Glutamatergic neuron (in vitro differentiated cells): ENCODE measurements at places on chromosomes 13 and 19. TPM values are rescaled to one million over a fixed set of nuclear protein-coding genes. Genes with fewer than 3 reads are reported as not detected.

DNA sequence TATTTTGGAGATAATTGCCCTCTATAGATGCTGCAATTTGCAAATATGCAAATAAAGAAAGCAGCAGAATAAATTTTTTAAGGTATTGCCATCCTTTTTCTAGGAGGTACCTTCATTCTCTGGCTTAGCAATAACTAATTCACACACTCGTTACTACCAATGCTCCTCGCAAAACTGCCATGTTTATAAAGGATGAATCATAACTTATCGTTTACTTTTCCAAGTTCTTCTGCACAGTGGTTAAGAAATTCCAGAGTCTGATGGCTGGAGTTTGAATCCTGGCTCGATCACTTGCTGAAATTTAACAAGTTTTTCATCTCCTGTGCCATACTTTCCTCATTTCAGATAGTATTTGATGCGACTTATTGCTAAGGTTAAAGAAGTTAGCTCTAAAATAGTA lies 708.6 kb upstream of the KLHL1 start:
- H3K4me3 ChIP-seq = no peak overlapping the region
- H3K4me1 ChIP-seq = no peaks in the 10 kb centered on the region
- H3K36me3 ChIP-seq = no peaks in the 10 kb centered on the region
- no peak overlapping the region for H3K27ac ChIP-seq
- H3K27me3 ChIP-seq = no peaks in the 10 kb centered on the region

- H3K4me3 ChIP-seq = peak within 1 kb of the TSS; percentile 20
- DNase-seq = no peak
- no peaks in the 10 kb centered on the region for H3K4me1 ChIP-seq
- no peak within 1 kb of the TSS for H3K27ac ChIP-seq
- peaks cover 1% of the 10 kb centered on the region for H3K27me3 ChIP-seq
- H3K36me3 ChIP-seq = no peaks in the 10 kb centered on the region
Measured at GRCh38 chr19:51387924-51388389, at the start of gene LIM2. Gene LIM2, minus strand, starts transcription at chr19:51387974. Its CDS starts 531 bp downstream, at chr19:51387443.

DNA sequence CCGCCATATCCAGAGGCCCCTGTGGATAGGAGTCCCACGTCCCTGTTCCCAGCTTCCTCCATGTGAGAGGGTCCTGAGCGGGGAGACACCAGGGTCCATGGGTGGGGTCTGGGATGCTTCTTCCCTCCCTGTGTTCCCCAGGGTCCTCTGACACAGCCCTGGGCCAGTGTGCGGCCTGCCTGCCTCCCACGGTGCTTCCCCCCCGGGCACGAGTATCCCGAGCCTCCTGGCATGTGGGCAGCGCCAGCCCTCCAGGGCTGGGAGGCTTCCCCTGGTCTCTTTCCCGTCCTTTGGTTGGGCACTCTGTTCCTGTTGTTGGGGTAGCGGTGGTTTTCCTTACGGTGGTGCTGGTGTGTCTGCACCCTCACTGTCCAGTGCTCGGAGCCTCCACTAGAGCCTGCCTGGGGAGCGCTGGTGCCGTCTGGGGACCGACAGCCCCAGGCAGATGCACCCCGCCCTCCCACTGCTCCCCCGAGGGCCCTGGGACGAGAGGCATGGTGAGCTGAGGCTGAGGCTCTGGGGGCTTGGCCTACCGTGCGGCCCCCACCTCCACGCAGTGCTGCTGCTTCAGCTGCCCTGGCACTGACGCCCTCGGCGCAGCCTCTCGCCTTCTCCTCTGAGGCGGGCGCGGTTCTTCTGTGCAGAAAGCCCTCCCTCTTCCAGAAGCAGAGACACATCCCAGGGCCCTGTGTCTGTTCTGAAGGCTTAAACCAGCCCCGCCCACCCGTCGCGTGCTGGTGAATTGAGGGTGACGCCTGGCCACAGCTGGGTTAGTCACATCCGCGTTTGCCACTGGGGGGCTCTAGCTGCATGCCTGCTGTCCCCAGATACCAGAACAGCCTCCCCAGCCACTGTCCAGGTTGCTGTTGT lies 27.9 kb downstream of the PLEKHJ1 start:
- H3K36me3 ChIP-seq = peaks cover 4% of the 10 kb centered on the region
- no peak overlapping the region for H3K4me3 ChIP-seq
- peak; percentile 56 for DNase-seq
- peaks cover under 1% of the 10 kb centered on the region for H3K4me1 ChIP-seq
- H3K27me3 ChIP-seq = peaks cover 5% of the 10 kb centered on the region
- no peak overlapping the region for H3K27ac ChIP-seq

GRCh38 chr19:1396019-1396767 lies 5.1 kb downstream of the GAMT start:
- DNase-seq = no peak
- no peaks in the 10 kb centered on the region for H3K4me1 ChIP-seq
- peaks cover 5% of the 10 kb centered on the region for H3K27me3 ChIP-seq
- no peak overlapping the region for H3K4me3 ChIP-seq

DNA sequence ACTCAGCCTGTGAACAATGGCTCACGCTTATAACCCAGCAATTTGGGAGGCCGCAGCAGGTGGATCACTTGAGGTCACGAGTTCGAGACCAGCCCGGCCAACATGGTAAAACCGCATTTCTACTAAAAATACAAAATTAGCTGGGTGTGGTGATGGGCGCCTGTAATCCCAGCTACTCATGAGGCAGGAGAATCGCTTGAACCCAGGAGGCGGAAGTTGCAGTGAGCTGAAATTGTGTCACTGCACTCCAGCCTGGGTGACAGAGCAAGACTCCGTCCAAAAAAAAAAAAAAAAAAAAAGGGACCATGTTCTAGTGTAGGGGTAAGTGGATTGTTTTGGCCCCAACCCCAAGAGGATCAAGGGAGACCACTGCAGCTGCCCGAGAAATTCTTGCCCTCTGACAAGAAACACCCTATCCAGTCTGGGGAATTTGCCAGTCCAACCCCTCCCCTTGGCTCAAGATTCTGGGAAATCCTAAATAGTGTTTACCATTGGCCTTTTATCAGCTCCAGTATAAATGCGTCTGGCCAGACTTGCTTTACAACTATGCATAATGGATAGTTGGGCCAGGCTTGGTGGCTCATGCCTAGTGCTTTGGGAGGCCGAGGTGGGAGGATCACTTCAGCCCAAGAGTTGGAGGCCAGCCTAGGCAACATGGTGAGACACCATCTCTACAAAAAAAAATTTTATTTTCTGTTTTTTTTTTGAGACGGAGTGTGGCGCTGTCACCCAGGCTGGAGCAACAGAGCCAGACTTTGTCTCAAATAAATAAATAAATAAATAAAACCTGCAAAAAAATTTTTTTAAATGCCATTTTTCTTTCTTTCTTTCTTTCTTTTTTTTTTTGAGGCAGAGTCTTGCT lies 5.1 kb upstream of the DHDH start:
- DNase-seq = no peak
- H3K27ac ChIP-seq = no peak overlapping the region
- H3K4me1 ChIP-seq = peaks cover 3% of the 10 kb centered on the region

DNA sequence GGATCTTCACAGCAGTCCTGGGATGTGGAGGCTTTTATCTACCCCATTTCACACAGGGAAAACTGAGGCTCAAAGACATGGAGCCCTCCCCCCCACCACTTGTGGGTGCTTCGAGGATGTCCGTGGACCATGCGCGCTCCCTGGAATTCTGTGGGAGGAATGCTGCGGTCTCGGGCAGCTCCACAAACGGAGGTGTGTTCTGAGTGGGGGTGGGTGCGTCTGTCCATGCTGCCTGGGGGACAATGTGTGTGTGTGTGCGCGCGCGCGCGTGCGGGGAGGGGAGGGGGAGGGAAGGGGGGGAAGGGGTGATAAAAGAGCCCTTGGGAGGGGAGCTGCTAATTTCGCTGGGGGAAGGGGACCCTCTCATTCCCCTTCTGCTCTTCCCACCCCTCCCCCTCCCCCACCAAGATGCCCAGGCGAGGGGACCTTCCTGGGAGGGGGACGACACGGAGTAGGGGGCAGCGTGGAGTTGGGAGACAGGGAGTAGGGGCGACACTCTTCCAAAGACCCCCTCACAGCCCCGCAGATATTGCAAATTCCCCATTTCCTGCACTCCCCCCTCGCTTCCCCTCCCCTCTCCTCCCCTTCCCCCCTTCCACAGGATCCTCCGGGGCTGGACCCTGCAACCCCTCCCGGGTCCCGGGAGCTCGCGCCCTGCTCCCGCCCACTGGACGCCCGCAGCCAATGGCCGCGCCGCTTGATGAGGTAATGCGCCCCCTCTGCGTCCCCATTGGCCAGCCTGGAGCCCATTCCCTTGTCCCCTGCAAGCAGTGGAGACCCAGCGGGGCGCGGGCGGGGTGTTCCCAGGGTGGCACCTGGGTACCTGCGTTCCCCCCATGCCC lies 18.9 kb upstream of the ZNRF4 start:
- DNase-seq = peak; percentile 94
- peak overlapping the region; percentile 85 for H3K27ac ChIP-seq
- H3K36me3 ChIP-seq = no peaks in the 10 kb centered on the region
- H3K4me1 ChIP-seq = peaks cover 5% of the 10 kb centered on the region

DNA sequence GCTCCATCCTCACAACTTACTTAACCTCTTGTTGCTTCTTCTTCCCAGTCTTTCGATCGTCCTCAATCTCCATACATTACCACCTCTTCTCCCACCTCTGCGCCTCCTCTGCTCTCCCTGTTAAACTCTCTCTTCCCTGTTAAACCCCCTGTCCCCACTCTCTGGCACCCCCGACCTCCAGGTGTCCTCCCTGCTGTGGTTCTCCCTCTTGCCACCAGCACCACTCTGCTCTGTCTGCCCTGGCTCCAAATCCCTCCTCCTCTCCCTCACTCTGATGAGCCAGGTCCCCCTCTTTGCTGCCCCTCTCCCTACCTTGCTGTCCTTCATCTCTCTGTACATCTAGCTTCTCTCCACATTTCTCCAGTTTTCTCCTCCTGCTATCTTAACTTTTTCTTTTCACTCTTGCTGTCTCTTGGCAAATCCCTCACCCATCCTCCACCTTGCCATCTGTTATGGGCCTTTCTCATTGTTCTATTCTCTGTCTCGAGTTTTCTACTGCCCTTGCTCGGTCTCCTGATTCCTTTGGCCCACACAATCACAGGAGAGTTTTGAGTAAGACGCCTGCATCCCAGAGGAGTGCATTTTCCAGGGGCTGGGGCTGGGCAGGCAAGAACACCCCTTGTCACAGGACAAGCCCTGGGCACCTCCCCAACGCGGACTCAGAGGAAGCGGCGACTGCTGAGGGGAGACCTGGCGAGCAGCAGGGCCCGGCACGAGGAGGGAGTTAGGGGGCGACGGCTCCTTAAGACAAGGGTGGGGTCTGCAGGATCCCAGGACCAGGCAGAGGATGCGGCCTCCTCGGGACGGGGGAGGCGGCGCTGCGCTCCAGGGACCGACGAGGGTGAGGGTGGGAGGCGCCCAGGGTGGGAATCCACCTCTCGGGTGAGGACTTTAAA lies 21.4 kb upstream of the ERVV-1 start:
- no peak overlapping the region for H3K27ac ChIP-seq
- H3K4me3 ChIP-seq = peak overlapping the region; percentile 85
- peak; percentile 15 for DNase-seq
- no peaks in the 10 kb centered on the region for H3K4me1 ChIP-seq
- peaks cover 1% of the 10 kb centered on the region for H3K27me3 ChIP-seq

GRCh38 chr13:28735481-28736029 lies 16.8 kb upstream of the SLC46A3 start:
- no peaks in the 10 kb centered on the region for H3K4me1 ChIP-seq
- H3K27me3 ChIP-seq = no peaks in the 10 kb centered on the region
- DNase-seq = no peak

- no peaks in the 10 kb centered on the region for H3K27me3 ChIP-seq
- no peak overlapping the region for H3K27ac ChIP-seq
- H3K4me1 ChIP-seq = no peaks in the 10 kb centered on the region
- DNase-seq = no peak
- H3K36me3 ChIP-seq = no peaks in the 10 kb centered on the region
- no peak overlapping the region for H3K4me3 ChIP-seq
Measured at GRCh38 chr13:77521595-77522367, 13.7 kb upstream of the SCEL start.

- DNase-seq = peak; percentile 82
- H3K4me3 ChIP-seq = no peak overlapping the region
- H3K27ac ChIP-seq = no peak overlapping the region
- H3K36me3 ChIP-seq = no peaks in the 10 kb centered on the region
- no peaks in the 10 kb centered on the region for H3K4me1 ChIP-seq
Measured at GRCh38 chr13:40069173-40070044, 413.9 kb downstream of the COG6 start.

- H3K36me3 ChIP-seq = no peaks in the 10 kb centered on the region
- H3K4me1 ChIP-seq = no peaks in the 10 kb centered on the region
Measured at GRCh38 chr13:101416181-101417042, at the start of gene NALCN. Gene NALCN, minus strand, starts transcription at chr13:101416508. Its CDS starts 17,382 bp downstream, at chr13:101399126.

GRCh38 chr19:36103842-36104552 lies 6.9 kb upstream of the OVOL3 start:
- H3K36me3 ChIP-seq = no peaks in the 10 kb centered on the region
- no peak for DNase-seq
- no peak overlapping the region for H3K4me3 ChIP-seq
- no peaks in the 10 kb centered on the region for H3K4me1 ChIP-seq
- H3K27ac ChIP-seq = no peak overlapping the region
- peaks cover 5% of the 10 kb centered on the region for H3K27me3 ChIP-seq

DNA sequence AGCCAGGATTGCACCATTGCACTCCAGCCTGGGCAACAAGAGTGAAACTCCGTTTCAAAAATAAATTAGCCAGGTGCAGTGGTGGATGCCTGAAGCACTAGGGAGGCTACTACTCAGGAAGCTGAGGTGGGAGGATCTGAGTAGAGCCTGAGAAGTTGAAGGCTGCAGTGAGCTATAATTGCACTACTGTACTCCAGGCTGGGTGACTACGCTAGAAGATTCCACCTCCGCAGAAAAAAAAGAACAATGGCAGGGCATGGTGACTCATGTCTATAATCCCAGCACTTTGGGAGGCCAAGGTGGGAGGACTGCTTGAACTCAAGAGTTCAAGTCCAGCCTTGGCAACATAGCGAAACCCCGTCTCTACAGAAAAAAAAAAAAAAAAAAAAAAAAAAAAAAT lies 20.5 kb downstream of the HAUS8 start:
- H3K4me3 ChIP-seq = no peak overlapping the region
- no peak overlapping the region for H3K27ac ChIP-seq
- H3K4me1 ChIP-seq = peaks cover 2% of the 10 kb centered on the region
- H3K27me3 ChIP-seq = peaks cover 4% of the 10 kb centered on the region
- peaks cover 24% of the 10 kb centered on the region for H3K36me3 ChIP-seq
- no peak for DNase-seq

DNA sequence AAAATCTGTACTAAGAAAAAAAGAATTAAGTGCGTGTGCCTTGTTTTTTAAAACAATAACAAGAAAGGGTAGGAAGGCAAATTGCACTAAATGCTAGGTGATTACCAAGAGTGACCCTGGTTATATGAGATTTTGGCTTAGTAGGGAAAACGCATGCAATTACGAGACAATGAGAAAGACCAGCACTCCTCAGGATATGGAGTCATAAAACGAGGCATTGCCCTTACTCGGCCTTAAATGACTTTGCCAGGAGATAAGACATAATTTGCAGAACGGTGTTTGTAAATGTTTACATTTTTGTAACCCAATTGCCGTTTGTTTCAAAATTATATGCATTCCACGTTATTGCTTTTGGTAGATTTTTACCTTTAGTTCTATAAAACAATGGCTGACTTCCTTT lies 179.8 kb downstream of the RBM26 start:
- no peaks in the 10 kb centered on the region for H3K27me3 ChIP-seq
- peaks cover 6% of the 10 kb centered on the region for H3K36me3 ChIP-seq
- peak overlapping the region; percentile 53 for H3K27ac ChIP-seq
- peaks cover 19% of the 10 kb centered on the region for H3K4me1 ChIP-seq
- no peak overlapping the region for H3K4me3 ChIP-seq
- no peak for DNase-seq

The CERS1 gene
- total RNA-seq = 15.3 TPM

The C5AR2 gene
- total RNA-seq = not detected

The C1QTNF9B gene
- total RNA-seq = not detected
